Posterior vena cava (tissue), 2 donors: ENCODE measurements at places on chromosomes 11 and 22. TPM values are rescaled to one million over a fixed set of nuclear protein-coding genes. Genes with fewer than 3 reads are reported as not detected.
A peak's percentile ranks its signal among the peaks of the same experiment; 100 is the strongest.

- DNase-seq = no peak
Measured at GRCh38 chr11:4118107-4118506, 23.5 kb downstream of the RRM1 start.

SCARF2 gene
- total RNA-seq = 26.7 TPM

DNA sequence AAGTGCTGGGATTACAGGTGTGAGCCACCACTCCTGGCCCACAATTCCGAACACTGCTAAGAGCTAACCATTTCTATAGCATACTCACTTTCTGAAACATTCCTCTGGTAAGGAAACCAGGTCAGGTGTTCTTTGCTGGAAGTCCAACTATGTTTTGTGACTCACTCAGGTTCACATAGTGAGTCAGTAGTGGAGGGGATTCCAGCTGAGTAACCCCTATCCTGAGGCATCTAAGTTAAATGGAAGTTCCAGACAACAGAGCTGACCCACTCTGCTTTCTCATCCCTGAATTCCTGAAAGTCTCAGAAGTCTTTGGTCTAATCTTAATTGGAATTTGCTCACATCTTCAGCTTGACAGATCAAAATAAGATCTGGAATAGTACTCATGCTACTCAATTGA, 3.0 kb upstream of the CHRNA10 start:
- no peak for DNase-seq

- no peak for DNase-seq
Measured at GRCh38 chr22:43995798-43996169, 28.3 kb upstream of the PARVB start.

CACNA1I gene
- 0.05 TPM for total RNA-seq

GRCh38 chr11:104049116-104049515, 12.7 kb downstream of the DDI1 start:
- no peak for DNase-seq

OR5A1 gene
- total RNA-seq = not detected

DNA sequence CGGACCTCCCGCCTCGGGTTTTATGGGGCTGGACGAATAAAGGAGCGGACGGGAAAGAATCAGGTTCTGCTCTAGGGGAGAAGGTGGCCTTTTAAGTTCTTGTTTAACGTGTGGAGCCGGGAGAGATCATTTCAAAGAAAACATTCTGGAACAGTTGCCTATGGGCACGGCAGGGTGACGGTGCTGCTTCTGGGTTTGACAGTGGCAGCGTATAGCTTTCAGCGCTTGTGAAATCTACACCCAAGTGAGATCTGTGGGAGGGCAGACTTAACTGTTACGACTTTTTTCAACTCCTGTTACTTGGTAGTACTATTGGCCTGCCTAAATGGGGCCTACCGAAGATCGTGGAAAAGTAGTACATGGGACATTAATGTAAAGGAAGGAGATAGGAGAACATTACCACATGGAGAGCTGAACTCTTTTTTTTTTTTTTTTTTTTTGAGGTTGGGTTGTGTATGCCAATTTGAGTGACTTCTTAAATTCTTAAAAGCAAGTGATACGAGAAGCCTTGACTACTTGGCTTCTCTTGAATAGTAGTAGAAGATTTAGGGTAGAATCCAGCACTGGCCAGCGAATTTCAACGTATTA, 743 bp downstream of the USP47 start:
- DNase-seq = peak; percentile 86

DNA sequence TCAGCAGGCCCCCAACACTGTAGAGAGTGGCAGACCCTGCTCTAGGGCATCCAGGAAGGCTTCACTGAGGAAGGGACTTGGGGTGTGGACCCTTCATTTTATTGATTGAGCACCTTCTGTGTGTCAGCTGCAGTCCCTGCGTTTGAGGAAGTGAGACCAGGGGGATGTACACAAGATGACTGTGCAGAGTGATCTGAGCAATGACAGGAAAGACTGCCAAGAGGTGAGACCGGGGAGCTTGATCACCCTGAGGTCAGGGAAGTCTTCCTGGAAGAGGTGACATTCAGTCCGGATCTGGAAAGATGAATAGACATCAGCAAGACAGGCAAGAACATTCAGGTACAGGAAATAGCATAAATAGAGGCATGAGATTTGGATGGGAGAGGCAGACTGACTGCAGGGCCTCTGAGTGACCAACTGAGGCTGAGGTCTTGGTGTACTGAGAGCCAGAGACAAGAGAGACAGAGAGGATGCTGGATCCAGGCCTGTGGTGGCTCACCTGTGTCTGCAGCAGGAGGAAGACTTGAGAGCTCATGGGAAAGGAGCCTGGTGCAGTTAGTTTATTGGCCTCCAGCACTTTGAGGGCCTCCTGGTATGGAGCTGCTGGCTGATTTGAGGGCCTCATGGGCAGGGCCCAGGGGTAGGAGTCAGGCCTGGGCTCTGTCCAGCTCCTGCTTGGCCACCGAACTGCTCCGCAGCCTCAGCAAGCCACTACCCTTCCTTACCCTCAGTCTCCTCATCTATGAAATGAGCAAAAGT, 5.2 kb downstream of the DGAT2 start:
- DNase-seq = peak; percentile 26
